ENCODE measurements at places on chromosomes 11 and 22. TPM values are rescaled to one million over a fixed set of nuclear protein-coding genes. Genes with fewer than 3 reads are reported as not detected.

CARNS1 gene
- polyA plus RNA-seq: 1.5 TPM

MOGAT2 gene
- polyA plus RNA-seq: 1.8 TPM

RTN4R gene
- 5.5 TPM for polyA plus RNA-seq

TRIM49C gene
- polyA plus RNA-seq: not detected

C22orf42 gene
- not detected for polyA plus RNA-seq

MRPL48 gene
- 45.7 TPM for polyA plus RNA-seq

POU2F3 gene
- 2.7 TPM for polyA plus RNA-seq

All from left renal pelvis (tissue), 4 donors.